Endothelial cell of umbilical vein (primary cell): ENCODE measurements at places on chromosomes 7 and 10.

DNA sequence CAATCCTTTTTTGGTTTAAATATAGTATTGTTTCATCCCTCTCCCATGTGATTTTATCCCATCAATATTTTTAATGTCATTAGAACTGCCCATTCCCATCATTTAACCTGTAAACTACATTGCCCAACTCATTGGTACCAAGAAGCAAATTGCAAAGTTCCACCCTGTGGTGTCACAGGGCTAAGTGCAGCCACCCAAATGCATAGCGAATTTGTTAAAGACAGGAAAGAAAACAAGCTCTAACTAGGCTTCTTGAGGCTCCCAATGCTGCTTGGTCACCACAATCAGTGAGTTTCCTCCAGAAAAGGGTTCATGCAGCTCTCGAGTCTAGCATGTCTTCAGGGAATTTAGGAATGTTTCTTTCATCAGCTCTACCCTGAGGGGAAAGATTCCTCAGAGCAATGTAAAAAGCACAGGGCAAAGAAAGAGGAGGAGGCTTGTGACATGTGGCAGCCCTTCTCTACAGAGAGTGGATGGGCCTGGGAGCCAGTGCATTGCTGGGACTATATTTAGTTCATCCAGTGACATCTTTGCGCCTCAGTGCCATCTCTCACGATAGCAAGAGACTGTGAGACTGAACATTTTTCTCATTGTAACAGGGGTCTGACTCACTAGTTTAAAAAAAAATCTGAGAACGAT lies 58.1 kb downstream of the CAV1 start:
- no peak overlapping the region for H3K27ac ChIP-seq
- no peaks in the 10 kb centered on the region for H3K27me3 ChIP-seq
- peaks cover 25% of the 10 kb centered on the region for H3K4me1 ChIP-seq
- H3K36me3 ChIP-seq, result no peaks in the 10 kb centered on the region
- H3K4me3 ChIP-seq, result no peak overlapping the region
- peak; percentile 32 for DNase-seq

- no peak for DNase-seq
- H3K27ac ChIP-seq, result no peak overlapping the region
- no peaks in the 10 kb centered on the region for H3K27me3 ChIP-seq
- no peak overlapping the region for H3K4me3 ChIP-seq
- H3K4me1 ChIP-seq, result no peaks in the 10 kb centered on the region
Measured at GRCh38 chr10:44427037-44427436, 42.1 kb upstream of the CXCL12 start.

GRCh38 chr10:14602807-14603533 lies 171.7 kb downstream of the FAM107B start:
- H3K27me3 ChIP-seq, result no peaks in the 10 kb centered on the region
- H3K4me3 ChIP-seq, result peak overlapping the region; percentile 93
- peaks cover 15% of the 10 kb centered on the region for H3K36me3 ChIP-seq
- peaks cover 27% of the 10 kb centered on the region for H3K4me1 ChIP-seq
- H3K27ac ChIP-seq, result peak overlapping the region; percentile 70

- no peaks in the 10 kb centered on the region for H3K36me3 ChIP-seq
- no peaks in the 10 kb centered on the region for H3K4me1 ChIP-seq
- no peak overlapping the region for H3K4me3 ChIP-seq
- no peak for DNase-seq
- no peak overlapping the region for H3K27ac ChIP-seq
Measured at GRCh38 chr7:3073763-3074458, 30.2 kb upstream of the CARD11 start.

DNA sequence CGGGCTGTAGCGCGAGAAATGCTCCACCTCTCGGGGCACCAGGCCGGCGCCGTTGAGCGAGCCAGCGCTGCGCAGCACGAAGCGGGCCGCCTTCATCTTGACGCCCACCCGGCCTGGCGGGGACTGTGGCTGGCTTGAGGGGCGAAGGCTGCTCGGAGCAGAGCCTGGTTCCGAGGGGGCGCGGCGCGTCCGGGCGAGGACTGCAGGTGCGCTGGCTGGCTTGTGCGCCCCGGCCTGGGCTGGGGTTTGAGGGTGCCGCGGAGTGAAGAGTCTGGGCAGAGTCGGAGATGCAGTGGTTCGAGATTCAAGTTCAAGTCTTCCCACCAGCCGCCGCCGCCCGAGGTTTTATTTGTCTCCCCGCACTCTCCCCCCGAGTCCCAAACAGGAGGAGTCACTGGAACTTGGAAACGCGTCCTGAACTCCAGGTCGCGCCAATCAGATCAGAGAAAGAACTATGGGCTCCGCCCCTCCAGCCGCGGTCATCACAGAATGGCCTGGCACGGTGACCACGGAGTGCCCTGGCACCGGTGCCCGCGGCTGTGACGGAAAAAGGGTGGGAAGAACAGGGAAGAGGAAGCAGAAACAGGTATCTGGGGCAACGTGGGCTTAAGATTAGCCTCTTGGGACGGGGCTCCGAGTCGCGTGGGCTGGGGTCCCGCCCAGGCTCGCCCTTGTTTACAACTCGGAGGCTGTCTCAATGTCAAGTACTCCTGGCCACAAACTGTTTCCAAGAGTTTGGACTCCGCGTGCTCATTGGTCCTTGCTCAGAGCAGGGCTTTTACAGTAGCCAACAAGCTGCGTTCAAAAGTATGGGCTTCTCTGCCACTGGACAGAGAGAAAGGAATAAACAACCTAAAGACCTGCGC lies at the start of gene PDK4:
PDK4 (minus strand) TSS at position 319 of the 866 bp plus-strand sequence; CDS start at position 96, 223 bp downstream.
- DNase-seq, result peak; percentile 93
- no peaks in the 10 kb centered on the region for H3K36me3 ChIP-seq
- H3K27ac ChIP-seq, result no peak within 1 kb of the TSS
- H3K4me3 ChIP-seq, result peak within 1 kb of the TSS; percentile 14

- no peak overlapping the region for H3K27ac ChIP-seq
- H3K4me1 ChIP-seq, result no peaks in the 10 kb centered on the region
- H3K27me3 ChIP-seq, result no peaks in the 10 kb centered on the region
- DNase-seq, result no peak
Measured at GRCh38 chr7:128591705-128592104, 80.4 kb upstream of the GARIN1A start.

DNA sequence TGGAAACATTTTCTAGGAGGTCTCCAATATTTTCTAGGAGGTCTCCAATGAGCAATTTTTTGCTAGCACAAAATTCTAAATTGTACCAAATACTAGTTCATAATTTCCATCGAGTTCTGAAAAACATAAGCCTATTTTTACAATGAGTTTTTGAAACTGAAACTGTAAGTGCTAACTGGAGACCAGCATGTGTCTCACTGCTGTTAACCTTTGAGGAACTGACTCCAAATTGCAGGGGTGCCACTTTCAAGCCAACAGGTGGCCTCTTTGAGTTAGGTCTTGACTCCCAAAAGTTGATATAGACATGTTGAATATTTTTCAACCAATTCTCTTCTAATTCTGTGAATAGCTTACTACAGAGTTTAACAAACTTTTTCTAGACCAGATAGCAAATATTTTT lies 58.8 kb downstream of the CAV1 start:
- H3K4me3 ChIP-seq, result no peak overlapping the region
- no peaks in the 10 kb centered on the region for H3K36me3 ChIP-seq
- peaks cover 25% of the 10 kb centered on the region for H3K4me1 ChIP-seq
- no peaks in the 10 kb centered on the region for H3K27me3 ChIP-seq
- no peak for DNase-seq

- peaks cover 7% of the 10 kb centered on the region for H3K4me1 ChIP-seq
- peak; percentile 21 for DNase-seq
- H3K27ac ChIP-seq, result no peak overlapping the region
- H3K4me3 ChIP-seq, result no peak overlapping the region
Measured at GRCh38 chr10:89173075-89173474, 34.0 kb downstream of the CH25H start.

DNA sequence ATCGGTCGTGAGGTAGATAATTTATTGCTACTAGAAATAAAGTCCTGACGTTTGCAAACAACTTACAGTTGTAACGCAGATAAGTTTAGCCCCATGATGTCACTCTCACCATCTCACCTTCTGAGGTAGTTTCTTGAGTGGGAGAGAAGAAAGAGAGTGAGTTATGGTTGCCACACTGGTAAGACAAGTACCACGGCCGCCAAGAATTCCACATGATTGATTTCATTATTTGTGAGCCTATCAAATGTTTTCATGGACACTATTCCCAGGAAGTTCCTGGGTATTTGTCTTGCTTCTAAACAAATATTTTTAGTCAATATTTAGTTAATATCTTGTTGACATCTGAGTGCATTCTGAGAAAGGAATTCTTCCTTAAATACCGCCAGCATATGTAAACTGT lies 339.4 kb upstream of the KIAA1217 start:
- H3K36me3 ChIP-seq, result no peaks in the 10 kb centered on the region
- H3K4me1 ChIP-seq, result no peaks in the 10 kb centered on the region
- H3K27ac ChIP-seq, result no peak overlapping the region
- no peak for DNase-seq
- H3K27me3 ChIP-seq, result no peaks in the 10 kb centered on the region

GRCh38 chr10:83555264-83555663 lies 584.0 kb upstream of the GHITM start:
- H3K36me3 ChIP-seq, result no peaks in the 10 kb centered on the region
- no peak overlapping the region for H3K4me3 ChIP-seq
- no peak overlapping the region for H3K27ac ChIP-seq
- H3K27me3 ChIP-seq, result no peaks in the 10 kb centered on the region
- DNase-seq, result no peak
- H3K4me1 ChIP-seq, result peaks cover 4% of the 10 kb centered on the region

DNA sequence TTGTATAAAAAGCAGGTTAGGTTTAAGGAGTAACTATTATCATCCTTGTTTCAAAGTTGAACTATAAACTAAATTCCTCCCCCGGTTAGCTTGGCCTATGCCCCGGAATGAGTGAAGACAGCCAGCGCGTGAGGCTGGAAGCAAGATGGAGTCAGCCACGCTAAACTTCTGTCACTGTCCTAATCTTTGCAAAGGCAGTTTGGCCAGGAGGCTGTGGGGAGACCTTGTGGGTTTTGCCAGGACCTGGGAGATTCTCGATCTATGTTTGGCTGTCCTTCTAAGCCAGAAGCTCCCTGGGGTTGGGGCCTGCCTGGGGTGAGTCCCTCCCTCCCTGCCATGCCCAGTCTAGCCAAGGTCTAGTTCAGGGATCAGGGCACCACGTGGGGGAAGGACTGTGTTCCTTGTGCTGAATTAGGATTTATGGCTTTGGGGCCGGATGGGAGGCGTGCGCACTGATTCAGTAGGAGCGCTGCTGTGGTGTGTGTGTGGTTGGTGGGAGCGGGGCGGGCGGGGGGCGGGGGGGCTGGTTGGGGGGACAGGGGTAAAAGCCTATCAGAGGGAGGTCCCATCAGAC lies 871 bp upstream of the GTF2IRD1 start:
- no peaks in the 10 kb centered on the region for H3K36me3 ChIP-seq
- DNase-seq, result peak; percentile 10
- no peaks in the 10 kb centered on the region for H3K27me3 ChIP-seq

DNA sequence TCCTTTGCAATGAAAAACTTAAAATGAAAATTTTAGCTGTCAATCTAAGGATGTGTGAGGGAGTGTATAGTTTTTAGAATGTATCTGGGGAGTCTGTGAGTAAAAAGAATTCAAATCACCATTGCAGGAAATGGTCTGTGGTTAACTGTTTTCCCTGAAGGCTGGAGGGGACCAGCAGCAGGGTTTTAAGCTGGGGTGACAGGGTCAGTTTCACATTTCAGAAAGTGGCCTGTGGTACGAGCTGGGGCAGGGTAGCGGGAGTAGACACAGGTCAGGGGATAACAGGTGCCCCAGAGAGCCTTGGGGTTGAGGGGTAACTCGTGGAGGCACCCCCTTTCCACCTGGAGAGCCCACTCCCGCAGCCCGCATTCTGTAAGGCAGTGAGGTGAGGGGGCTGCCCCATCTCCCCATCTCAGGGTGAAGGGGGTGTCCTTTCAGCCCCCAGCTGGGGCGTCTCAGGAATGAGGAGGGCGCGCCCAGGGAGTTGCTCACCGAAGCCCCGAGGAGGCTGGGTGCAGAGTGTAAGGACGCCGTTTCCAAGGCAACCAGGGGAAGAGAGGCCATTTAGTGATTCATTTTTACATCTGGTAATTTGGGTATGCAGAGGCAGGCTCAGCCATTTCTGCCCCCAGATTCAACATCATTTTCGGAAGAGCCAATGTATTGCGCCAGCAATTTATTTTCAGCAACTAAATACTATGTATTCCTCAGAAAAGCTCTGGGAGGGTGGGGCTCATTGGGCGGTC lies 168.9 kb downstream of the SLIT1 start:
- H3K4me3 ChIP-seq, result no peak overlapping the region
- no peak overlapping the region for H3K27ac ChIP-seq
- H3K4me1 ChIP-seq, result no peaks in the 10 kb centered on the region
- H3K36me3 ChIP-seq, result no peaks in the 10 kb centered on the region
- no peak for DNase-seq

GRCh38 chr10:3886641-3887251 lies 101.7 kb upstream of the KLF6 start:
- DNase-seq, result peak; percentile 93
- peak overlapping the region; percentile 100 for H3K27ac ChIP-seq
- peaks cover 43% of the 10 kb centered on the region for H3K4me1 ChIP-seq
- no peaks in the 10 kb centered on the region for H3K27me3 ChIP-seq

DNA sequence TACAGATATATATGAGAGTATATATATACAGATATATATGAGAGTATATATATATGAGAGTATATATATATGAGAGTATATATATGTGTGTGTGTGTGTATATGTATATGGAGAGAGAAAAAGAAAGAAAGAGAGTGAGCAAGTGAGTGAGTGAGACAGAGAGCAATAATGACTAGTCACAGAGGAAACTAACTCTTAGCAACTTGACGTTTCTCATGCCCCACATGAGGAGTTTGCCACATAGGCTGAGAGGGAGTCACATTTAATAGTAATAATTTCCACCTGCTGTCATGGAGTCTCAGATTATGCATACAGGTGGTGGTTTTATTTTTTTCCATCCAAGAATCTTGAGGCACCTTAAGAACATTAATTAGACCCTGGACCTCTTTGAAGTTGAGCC lies 199.9 kb downstream of the GATA3 start:
- H3K36me3 ChIP-seq, result no peaks in the 10 kb centered on the region
- H3K4me1 ChIP-seq, result no peaks in the 10 kb centered on the region
- H3K27ac ChIP-seq, result no peak overlapping the region
- H3K4me3 ChIP-seq, result no peak overlapping the region

DNA sequence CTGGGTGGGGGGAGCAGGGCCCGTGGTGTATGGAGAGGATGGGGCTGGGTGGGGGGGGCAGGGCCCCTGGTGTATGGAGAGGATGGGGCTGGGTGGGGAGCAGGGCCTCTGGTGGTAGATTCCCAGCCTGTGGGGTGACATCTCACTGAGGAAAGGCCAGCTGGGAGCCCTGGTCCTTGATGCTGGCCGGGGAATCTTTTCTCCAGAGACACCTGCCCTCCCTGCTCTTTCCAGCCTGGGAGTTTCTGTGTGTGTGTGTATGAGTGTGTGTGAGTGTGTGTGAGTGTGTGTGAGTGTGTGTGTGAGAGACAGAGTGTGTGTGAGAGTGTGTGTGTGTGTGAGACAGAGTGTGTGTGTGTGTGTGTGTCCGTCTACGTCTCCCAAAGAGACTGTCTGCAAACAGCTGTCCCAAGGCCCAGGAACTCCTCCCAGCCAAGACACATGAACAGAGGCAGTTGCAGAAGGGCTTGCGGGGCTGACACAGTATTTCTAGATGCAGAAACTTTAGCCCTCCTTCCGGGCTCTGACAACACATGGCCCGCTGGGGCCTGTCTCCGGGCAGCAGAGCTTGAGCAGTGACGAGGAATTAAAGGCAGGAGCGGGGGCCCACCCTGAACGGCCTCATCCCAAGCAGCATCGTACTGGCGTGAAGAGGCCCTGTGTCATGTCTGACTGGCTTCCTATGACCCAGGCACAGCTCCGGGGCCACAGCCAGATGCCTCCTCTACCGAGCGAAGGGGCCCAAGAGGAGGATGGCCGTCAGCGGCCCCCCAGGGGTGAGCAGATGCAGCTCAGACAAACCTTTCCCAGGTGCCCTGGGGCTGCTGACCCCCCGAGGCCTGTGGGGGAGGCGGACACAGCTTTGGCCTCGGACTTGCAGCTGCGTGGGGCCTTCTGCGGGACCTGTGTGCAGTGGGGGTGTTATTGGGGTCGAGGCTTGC lies 24.3 kb downstream of the FAM20C start:
- H3K4me3 ChIP-seq, result no peak overlapping the region
- no peak overlapping the region for H3K27ac ChIP-seq
- H3K4me1 ChIP-seq, result no peaks in the 10 kb centered on the region
- DNase-seq, result no peak
- no peaks in the 10 kb centered on the region for H3K36me3 ChIP-seq
